Left colon (tissue), 2 donors: ENCODE measurements at places on chromosomes 6 and 20.

DNA sequence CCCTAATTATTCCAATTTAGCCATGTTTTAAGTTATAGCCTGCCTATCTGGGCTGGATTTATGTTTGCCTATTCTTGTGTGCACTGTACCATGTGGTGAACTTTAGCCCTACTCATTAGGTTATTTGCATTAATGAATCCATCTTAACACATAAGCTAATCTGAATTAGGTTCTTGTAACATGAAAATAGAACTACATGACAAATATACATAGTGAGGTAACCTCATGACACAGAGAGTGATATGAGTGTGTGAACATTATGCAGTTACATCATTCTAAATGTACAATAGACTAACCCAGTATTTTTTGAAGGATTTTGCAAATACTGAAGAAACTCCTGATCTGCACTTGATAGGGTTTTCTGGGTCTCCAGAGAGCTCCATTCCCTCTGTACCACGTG lies 733.7 kb upstream of the CITED2 start:
- DNase-seq: no peak

- DNase-seq: no peak
These were observed 69.2 kb upstream of the RIPOR2 start for GRCh38 chr6:25005010-25005409.

GRCh38 chr6:43764772-43765171 lies 5.2 kb upstream of the VEGFA start:
- DNase-seq: no peak

DNA sequence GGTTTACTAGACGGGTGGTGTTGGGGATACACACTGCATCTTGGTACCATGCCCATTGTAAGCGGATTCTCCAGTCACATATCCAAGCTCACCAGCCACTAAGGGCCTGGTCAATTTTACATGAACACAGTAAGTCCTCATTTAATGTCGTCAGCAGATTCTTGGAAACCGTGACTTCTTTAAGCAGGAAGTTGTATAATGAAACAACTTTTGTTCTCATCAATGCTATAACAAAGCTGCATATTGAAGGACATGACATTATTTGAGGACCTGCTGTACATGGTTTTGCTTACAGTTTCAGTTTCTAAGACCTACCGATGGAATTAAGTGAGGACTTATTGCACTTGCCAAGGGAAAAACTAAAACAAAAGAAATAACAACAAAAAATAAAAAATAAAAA lies 295.6 kb downstream of the SYNE1 start:
- no peak for DNase-seq

DNA sequence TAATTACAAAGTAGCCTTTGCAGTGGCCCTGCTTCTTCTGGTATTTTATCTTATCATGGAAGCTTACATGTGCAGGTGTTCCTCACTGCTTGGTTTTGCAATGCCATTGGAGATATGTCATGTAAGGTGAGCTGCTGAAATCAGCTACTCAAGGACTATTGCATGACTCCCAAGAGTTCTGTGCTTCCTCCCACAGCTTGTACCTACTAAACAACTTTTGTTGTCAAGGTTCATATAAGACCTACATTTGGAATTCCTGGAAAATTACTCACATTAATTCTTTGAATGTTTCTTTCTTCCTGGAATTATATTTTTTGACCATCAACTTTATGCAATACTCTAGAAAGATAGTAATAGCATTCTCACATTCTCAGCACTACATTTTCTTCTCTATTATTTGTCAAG lies 427.5 kb upstream of the HSF2 start:
- DNase-seq: no peak

- no peak for DNase-seq
These were observed 801.4 kb upstream of the EYS start for GRCh38 chr6:66508433-66508832.

DNA sequence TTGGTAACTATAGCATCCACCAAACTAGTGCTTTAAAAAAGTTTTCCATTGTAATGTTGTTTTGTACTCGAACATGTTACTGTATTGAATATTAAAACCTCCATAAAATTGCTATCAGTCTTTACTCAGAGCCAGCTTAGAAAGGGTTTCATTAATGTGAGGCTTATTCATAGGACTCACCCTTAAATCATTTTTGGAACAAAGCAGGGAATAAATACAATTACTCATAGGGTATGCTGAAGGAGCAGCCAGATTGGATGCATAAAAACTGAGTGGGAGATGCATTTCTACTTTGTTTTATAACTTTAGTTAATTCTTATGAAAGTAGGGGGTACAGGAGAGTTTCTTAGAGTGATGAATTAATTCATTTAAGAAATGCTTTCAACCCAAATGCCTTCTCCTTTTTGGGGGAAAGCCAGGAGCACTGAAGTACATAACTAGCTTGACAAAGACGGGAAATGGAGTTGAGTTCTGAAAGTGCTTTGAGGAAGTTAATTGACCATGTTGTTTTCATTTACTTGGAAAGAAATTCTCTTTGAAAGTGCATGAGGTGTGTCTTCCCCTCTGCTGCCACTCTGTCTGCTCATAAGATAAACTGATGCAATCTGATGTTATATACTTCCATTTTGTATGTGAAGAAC lies 90.3 kb downstream of the RNF144B start:
- DNase-seq: no peak

GRCh38 chr6:144594585-144594984 lies 309.4 kb downstream of the UTRN start:
- no peak for DNase-seq

DNA sequence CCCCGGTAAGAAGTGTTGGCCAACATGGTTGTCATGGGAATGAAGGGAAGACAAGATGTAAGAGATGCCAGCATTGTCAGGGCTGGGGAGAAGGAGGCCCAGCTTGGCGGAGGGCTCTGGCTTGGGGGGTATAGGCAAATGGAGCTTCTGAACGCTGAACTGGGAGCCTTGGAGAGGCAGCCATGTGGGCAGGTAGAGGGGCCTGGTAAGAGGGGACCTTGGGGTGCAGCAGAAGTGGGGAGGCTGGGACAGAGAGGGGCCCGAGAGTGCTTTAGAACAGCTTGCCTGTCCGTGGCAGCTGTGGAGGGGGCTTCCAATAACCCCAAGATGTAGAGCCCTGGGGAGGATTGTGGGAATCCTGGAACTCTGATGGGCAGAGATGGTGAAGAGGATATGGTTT lies 3.0 kb downstream of the SLC22A1 start:
- no peak for DNase-seq
